ENCODE measurements at places on chromosomes 4 and X. TPM values are rescaled to one million over a fixed set of nuclear protein-coding genes. Genes with fewer than 3 reads are reported as not detected.

DNA sequence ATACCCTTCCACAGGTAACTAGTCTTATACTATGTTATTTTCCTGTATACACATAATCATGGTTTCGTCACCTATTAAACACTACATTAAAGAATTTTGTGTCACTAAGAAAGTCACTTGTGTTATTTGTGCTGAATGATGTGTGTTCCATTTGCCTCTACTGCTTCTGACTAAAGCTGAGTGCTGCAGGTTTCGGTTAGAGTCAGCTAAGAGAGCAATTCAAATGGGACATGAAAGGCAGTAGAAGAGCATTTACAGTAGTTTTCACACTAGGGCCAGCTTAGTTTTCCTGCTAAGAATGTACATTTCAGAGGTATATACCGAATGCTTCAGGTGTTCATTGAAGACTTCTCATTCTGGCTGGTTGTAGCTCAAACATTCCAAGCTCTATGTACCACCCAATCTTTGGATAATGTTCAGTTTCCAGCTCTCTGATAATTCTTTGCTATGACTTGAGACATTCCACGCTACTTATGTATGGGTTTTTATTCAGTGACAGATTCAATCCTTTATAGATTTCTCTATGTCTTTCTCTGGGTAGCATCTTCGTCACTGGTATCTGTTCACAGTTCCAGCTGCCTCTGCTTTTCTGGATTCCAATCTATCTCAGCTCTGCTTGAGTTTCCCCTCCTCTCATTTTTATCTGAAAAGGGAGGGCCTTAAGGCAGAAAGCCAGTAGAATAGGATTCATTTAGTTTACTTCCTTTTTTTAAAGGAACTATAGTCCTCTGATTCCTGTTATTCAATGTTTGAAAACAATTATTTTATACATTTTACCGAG is 164.4 kb downstream of the CXXC4 start:
- no peak for DNase-seq

Gene GLRA3
- not detected for total RNA-seq

GRCh38 chrX:129833153-129833990 is 10.3 kb downstream of the ZDHHC9 start:
- DNase-seq = no peak

DNA sequence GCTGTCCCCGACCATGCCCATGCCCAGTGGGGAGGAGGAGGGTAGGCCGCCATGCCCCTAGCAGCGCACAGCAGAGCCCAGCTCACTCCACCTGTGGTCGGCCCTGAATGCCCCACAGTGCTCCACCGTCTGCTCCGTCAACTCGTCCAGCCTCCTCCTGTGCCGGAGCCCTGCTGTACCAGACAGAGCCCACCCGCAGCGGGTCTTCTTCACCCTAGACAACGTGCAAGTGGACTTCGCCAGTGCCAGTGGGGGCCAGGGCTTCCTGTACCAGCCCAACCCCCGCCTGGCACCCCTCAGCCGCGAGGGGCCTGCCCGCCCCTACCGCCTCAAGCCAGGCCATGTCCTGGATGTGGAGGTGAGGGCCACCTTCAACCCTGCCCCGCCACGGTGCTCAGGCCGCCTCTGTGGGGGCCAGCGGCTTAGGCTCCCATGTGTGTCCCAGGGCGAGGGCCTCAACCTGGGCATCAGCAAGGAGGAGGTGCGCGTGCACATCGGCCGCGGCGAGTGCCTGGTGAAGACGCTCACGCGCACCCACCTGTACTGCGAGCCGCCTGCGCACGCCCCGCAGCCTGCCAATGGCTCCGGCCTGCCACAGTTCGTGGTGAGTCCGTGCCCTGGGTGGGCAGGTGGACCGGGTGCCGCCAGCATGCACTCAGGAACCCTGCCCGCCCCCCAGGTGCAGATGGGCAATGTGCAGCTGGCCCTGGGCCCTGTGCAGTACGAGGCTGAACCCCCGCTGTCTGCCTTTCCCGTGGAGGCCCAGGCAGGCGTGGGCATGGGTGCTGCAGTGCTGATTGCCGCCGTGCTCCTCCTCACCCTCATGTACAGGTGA is 6.9 kb upstream of the SRPK3 start:
- no peak for DNase-seq

Gene DRP2
- not detected for total RNA-seq

DNA sequence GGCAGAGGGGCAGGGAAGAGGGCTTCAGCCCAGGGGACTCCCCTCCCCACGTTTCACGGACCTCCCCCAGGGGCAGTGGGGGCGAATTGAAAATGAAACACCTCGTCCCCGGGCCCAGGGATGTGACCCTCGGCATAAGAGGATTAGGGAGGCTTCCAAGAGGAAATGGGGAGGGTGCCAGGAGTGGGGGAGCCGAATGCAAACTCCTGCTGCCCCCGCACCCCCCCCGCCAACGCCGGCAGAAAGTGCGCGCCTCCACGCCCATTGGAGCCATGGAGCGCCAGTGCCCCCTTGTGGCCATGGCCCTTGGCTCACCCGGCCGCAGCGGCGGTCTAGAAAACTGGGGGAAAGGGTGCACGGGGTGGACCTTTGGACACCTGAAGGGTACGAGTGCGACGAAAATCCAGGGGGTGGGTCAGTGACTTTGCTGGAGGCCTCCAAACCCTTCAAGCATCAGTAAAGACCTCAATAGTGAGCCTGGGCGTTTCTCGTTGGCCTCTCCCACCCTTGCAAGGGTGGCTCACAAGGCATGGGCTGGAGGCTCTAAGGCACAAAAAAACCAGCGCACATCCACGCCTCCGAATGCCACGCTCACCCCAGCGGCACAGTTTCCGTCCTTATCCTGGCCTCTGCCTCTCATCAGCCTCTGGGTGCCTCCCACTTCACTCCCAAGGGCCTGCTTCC is 120.8 kb upstream of the PJA1 start:
- DNase-seq = no peak

- DNase-seq = no peak
These were observed 343.3 kb upstream of the FRG1 start for GRCh38 chr4:189597341-189597740.

GRCh38 chr4:147582386-147583060 is 34.7 kb upstream of the TMEM184C start:
- DNase-seq = peak; percentile 97

DNA sequence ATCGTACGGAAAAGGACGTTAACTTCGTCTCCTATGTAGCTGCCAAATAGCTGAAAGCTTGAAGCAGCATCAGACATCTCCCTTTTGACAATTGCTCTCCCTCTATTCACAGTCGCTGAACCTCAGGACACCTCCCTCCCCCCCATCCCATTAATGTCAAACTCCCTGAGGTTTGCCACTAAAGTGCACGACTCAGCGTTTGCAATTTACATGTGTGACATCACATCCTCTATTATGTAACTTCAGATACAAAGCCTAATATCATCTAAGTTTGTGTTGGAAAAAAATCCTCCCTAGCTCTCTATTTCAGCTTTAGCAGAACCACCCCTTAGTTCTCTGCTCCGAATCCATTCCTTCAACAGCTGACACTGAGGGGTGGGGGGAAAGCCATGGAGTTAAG is 5.5 kb upstream of the NR3C2 start:
- DNase-seq = peak; percentile 49

DNA sequence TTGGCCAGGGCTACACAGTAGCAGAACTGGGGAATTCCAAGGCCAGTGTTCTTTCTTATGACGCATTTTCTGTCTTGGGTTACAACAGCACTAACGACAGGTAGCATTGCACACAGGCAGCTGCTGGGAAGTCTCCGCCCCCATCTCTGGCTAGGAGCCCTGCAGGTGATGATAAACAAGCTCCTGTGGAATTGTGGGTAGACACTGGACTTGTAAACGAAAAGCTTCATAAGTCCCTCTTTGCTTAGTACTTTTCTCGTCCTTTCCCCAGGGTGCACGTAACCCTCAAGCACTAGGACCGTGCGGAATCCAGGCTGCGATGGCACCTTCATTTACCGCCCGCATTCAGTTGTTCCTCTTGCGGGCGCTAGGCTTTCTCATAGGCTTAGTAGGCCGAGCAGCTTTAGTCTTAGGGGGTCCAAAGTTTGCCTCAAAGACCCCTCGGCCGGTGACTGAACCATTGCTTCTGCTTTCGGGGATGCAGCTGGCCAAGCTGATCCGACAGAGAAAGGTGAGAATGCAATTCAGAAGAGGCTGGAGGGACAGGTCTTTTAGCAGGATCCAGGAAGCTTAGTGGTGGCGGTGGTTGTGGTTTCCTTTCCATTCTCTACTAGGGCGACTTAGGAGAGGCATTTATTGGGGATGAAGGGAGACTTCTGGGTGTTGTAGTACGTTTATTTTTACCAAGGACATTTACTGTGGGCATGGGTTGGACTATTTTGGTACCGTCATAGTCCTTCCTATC is at the start of gene FAAH2:
TSS of gene FAAH2 (plus strand) at position 200 of the 745 bp plus-strand sequence. CDS start at position 320, 120 bp downstream.
- peak; percentile 95 for DNase-seq

GRCh38 chr4:173160871-173161270 is 7.7 kb upstream of the GALNT7 start:
- no peak for DNase-seq

DNA sequence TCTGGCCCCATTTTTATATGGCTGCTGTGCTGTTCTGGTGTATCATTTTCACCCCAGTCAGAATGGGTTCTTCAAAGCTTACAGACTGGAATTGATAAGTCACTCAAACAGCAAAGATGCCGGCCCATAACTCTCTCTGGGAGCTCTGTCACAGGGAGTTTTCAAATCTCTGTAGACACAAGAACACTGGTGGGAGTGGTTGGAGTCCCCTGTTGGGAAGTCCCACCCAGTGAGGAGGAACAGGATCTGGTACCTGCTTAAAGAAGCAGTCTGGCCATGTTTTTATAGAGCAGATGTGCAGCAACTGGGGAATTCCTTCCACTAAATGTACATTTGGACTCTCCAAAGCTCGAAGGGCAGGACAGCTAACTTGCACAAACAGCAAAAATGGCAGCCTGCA is 69.3 kb upstream of the UGT2B7 start:
- no peak for DNase-seq

- DNase-seq = no peak
These were observed 219.2 kb downstream of the RPA4 start for GRCh38 chrX:97102938-97103337.

DNA sequence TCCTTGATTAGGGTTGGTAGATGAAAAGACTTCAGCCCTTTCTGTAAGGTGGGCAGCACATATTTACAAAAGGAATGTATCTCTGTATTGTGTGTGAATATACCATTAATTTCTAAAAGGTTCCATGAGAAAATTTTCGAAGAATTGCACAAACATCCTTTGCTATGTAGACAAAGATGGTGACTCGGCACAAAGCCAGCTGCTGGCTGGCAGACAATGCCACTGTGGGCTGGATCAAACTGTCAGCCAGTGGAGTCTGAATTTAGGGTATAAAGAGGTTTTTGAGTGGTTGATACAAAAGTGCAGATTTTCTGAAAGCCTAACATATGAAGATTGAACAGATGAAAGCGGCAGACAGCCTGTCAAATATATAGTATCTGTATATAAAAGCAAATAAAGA is 5.6 kb upstream of the TXK start:
- DNase-seq = no peak

- peak; percentile 99 for DNase-seq
These were observed 24.7 kb upstream of the EPGN start for GRCh38 chr4:74283614-74284013.

DNA sequence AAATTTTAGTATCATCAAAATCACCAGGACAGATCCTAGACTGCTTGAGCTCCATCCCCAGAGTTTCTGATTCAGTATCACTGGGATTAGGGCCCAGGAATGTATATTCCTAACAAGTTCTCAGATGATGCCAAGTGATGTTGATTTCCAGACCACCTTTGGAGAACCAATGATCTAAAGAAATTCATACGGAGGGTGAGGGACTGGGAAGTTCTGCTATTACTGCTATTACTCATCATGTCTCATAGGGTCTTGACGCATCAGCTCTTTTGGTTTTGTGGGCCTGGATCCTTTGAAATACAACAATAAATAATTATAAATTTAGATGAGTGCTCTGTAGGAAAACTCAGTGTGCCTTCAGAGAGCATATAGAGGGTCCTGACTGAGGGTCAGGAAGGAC is 59.8 kb upstream of the LGI2 start:
- no peak for DNase-seq

- DNase-seq = no peak
These were observed 86.6 kb downstream of the MID1 start for GRCh38 chrX:10533696-10534365.

DNA sequence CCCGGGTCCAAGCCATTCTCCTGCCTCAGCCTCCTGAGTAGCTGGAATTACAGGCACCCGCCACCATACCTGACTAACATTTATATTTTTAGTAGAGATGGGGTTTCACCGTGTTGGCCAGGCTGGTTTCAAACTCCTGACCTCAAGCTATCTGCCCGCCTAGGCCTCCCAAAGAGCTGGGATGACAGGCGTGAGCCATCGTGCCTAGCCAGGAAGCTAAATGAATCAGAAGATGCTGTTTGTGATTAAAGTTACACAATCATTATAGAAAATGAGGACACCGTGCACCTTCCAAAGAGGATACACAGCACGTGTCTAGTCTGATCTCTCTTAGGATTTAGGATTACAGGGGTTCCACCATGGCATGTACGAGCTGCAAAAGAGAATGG is 99.6 kb downstream of the DHRSX start:
- DNase-seq = peak; percentile 79

DNA sequence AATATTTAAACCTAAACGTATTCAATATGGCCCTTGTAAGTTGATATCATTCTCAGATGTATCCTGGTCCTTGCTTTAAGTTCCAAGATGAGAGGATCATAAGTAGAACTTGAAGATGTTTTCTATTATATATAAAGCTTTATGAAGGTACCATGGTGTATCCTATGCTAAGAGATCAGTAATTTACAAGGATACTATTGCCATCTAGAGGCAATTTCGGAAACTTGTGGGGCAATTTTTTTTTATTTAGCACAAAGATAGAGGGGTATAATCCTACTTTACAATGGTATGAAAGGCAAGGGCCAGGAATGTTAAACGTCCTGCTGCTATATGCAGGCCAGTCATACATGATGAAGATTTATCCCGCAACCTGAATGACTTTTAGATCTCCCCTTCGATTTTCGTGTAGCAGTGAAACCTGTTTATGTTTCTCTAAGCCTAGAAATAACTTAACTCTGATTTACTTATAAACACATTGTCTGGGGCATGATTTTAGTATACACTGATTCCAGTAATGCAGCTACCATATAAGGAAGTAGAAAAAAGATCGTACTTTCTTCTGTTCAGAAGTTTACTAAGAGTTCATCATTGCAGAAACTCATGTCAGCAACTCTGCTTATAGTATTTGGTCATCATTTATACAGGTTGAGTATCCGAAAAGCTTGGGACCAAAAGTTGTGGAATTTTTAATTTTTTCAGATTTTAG is 2.6 kb downstream of the SLC25A31 start:
- DNase-seq = peak; percentile 59

DNA sequence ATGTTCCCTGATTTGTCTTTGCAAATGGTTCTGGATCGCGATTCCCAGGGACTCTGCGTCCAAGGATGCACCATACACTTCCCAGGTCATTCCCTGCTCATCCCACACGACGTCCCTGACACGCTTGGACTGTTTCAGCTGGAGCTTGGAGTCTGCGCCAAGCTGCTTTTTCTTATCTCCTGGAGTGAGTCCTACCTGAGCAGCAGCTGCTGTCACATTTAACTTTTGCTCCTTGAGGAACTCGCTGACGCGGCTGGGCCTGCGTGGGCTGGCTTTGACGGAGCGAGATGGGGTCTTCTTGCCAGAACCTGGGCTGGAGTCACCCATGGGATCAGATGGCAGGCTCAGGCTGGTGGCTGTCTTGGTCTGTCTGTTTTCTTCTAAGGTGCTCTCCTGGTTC is 59.6 kb downstream of the GPRIN3 start:
- no peak for DNase-seq

Gene USP26
- total RNA-seq = not detected

Data from bronchial epithelial cell (primary cell).